ENCODE measurements at places on chromosomes 5 and 9. TPM values are rescaled to one million over a fixed set of nuclear protein-coding genes. Genes with fewer than 3 reads are reported as not detected.

DNA sequence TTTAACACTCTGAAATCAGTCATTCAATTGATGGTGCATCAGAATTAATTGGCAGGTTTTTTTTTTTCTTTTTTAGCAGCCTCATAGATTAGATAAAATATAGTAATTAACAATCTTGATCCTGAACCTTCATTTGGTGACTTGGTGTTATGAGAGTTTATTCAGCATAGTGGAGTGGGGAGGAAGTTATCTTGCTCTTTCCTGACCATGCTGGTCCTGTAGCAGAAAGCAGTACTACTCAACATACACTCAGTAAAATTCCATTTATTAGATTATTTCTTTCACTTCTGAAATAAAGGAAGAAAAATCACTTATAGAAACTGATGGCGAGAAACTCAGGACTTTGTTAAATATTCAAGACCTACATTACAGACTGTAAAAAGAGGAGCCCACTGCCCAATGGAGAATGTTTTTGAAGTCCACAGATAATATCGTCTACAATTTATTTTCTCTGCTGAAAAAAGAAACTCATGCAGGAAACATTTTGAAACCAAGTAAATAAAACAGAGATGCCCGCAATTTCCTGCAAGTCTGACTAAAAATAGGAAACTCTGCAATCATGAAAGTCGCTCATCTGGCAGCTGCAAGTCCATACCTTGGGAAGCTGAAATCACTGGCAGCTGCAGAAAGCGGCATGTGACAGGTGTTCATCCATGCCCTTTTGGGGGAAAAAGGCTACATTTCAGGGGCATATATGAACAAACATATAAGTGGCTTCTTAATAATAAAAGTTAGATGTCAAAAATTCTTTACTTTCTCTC lies 233.2 kb upstream of the RFX3 start:
- no peak for DNase-seq

DNA sequence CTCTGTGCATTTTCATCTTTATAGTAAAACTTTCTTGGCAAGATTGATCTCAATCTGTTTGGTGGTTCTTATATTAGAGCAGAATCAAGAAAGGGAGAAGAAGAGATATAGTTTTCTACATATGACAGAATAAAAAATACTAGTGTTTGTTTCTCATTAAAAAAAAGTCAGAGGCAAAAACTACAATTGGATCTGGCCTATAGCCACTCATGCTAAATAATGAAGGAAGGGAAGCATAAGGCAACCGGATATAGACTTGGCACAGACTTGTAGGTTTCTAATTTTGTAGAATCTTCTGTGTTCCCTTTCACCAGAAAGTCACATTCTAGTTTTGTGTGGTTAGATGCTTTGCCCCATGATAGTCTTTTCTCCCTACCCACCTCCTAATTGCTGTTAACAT lies 306.2 kb downstream of the PIK3R1 start:
- no peak for DNase-seq

Gene NTNG2
- total RNA-seq, result 14.7 TPM

Gene PAX5
- total RNA-seq, result 0.94 TPM

- no peak for DNase-seq
These were observed 66.2 kb downstream of the PLK2 start for GRCh38 chr5:58393716-58394115.

DNA sequence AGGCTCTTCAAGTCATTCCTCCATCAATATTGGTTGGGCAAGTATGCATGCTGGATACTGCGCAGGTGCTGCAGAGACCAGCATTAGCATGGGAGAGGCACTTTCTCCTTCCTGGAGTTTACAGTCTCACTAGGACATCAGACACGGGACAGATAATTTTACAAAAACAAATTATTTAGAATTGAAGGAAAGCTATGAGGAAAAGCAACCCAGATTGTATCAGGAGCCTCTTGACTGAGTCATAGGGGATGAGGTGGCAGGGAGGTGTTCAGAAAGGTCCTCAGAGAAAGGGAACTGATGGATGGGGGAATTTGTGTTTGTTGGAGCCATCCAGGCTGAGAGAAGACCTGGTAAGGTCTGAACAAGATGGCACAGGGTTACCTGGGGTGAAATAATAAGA lies 24.5 kb upstream of the RAB14 start:
- DNase-seq, result no peak

- DNase-seq, result no peak
These were observed 215.0 kb downstream of the SEMA6A start for GRCh38 chr5:116359592-116359991.

DNA sequence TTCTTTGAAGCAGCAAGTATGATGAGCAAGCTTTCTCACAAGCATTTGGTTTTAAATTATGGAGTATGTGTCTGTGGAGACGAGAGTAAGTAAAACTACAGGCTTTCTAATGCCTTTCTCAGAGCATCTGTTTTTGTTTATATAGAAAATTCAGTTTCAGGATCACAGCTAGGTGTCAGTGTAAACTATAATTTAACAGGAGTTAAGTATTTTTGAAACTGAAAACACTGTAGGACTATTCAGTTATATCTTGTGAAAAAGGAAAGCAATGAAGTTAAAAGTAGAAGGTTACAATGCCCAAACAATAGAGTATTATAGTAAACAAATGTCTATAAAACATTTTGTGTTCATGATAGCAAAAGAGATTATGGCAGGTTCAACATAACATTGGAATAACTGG lies 88.6 kb downstream of the JAK2 start:
- no peak for DNase-seq

Data from CD4-positive, CD25-positive, alpha-beta regulatory T cell (primary cell).